ENCODE measurements at places on chromosomes 1 and 21. TPM values are rescaled to one million over a fixed set of nuclear protein-coding genes. Genes with fewer than 3 reads are reported as not detected.
A peak's percentile ranks its signal among the peaks of the same experiment; 100 is the strongest.

CD55 gene
- total RNA-seq, result 25.5 TPM

BMP8B gene
- total RNA-seq, result 0.12 TPM

DMRTA2 gene
- total RNA-seq, result 0.42 TPM

TACSTD2 gene
- total RNA-seq, result not detected

DNA sequence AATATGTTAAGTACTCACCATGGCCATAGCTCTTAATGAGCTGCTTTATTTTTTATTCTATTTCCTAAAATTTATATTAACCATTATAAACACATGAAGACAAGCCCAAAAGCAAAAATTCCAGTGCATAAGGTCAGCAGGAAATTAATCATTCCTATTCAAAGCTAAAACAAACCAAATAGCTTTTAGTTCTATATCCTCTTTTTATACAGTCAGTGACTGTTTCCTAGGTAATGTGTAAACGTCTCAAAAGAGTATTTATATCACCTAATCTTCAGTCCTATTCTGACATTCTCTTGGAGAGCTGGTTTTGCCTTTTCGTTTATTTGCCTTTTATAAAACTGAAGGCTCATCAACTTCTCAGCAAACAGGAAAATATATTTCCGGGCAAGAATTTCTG lies 4.2 kb downstream of the GOLPH3L start:
- no peak for DNase-seq

DNA sequence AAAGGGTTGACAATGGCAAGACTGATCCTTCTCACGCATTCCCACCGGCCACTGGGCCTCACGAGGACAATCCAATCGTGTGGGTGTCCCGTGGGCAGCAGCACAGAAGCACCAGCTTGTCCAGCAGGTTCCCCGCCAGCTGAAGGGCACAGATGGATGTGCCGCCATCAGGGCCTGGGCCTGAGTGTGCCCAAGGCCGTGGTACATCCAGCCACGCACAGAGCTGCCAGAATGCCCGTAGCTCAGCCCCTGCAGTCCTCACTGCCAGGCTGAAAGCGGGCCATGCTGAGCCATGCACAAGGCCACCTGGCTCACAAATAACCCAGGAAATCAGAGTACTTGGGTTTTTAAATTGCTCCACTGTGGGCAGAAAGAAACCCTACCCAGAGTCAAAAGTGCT lies 7.0 kb downstream of the NPHP4 start:
- DNase-seq, result no peak

GRCh38 chr1:153946622-153947241 lies at the start of gene DENND4B:
Gene DENND4B (minus strand): TSS chr1:153946718. CDS start chr1:153944374, 2,344 bp downstream.
- peak; percentile 89 for DNase-seq

DNA sequence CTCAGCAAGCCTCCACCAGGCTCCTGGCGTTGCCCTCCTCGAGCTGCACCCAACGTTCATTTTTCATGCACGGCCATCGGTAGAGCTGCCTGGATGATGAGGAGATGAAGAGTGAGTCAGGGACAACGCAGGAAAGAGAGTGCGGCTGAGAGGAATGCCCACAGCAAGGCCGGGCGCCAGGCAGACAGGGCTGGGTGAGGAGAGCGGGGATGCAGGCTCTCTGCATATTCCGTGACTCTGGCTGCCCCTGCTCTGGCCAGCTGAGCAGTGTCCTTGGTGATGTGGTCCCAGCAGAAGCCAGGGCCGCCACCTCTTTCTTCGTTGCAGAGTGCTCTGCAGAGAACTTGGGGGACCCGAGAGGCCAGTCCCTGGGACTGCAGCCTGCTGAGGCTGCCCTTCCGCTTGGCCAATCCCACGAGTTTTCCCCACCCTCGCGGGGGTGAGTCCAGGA lies 10.8 kb downstream of the UMODL1 start:
- DNase-seq, result no peak

DNA sequence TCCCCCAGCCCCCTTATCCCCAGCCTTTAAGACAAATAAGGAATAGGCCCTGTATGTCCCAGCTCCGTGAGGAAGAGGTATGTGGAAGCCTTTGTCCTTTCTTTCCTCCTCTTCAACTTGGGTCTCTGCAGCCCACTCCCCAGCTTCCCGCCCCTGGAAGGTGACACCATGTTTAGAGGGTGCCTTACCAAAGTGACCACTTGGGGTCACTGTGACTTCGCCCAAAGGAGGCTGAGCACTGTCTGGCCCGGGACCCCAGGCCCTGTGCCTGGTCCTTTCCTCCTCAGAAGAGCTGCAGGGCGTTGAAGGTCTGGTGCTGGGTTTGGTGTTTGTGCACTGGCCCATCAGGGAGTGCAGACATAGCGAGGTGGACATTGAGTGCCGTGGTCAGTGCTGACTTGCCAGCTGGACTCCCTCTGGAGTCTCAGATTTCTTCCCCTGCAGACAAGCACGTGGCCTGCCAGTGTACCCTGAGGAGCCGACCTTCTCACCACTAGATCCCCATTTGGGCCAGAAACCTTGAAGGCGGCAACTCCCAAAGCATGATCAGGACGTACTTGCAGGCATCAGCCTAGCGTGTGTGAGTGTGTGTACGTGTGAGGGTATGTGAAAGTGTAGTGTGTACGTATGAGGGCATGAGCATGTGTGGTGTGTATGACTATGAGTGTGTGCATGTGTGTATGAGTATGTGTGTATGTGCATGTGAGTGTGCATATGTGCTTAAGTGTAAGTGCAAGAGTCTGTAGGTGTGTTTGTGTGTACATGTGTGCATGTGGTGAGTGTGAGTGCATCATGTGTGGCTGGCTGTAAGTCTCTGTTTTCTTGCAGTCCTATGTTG lies 181.4 kb upstream of the KIAA0040 start:
- peak; percentile 79 for DNase-seq

DNA sequence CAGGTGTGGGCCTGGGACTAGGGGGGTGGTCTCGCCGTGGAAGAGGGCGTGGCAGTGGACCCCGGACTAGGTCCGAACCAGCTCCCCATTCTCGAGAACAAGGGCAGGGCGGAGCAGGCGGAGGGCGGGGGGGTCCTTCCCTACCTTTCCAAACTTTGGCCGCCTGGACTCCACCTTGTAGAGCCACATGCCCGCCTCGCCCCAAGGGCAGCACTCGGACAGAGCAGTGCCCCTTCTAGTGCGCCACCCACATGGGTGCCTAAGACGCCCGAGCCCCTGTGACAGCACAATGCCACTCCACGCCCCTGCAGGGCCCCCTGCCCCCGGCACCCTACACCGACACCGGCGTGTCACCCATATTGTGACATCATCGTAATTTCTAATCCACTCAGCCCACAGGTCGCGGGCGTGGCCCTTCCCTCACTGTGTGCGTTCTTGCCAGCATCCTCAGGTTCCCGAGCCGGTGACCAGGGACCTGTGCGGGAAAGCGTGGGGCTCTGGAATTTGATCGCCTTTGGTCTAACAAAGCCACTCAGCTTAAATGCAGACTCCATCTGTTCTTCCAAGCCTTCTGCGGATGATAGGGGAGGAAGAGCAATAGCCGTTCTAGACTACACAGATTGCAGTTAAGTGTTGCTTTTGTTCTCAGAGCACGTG lies 553 bp upstream of the STMN1 start:
- DNase-seq, result peak; percentile 75

DNA sequence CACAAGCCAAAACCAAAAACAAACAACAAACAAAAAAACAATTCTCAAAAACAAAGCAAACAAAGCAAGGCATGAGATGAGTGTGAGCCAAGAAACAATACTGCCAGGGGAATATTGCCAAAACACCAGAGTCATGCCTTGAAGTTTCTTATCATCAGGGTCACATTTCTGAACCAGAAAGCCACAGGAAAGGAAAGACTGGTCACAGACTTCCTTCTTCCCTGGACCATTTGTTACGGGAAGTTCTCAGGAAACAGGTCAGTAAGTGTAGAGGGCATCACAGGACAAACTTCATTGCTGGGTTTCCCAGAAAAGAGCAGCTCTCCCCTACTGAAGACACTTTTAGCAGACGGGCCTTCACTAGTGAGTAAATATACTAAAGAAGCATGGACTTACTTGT lies 191.2 kb downstream of the GABPA start:
- no peak for DNase-seq

- no peak for DNase-seq
These were observed 29.3 kb upstream of the PLXNA2 start for GRCh38 chr1:208273386-208274017.

GRCh38 chr1:37861151-37861550 lies 1.8 kb upstream of the MTF1 start:
- DNase-seq, result no peak

- DNase-seq, result no peak
These were observed 4.9 kb upstream of the PODN start for GRCh38 chr1:53057127-53057526.
